Stimulated activated CD4-positive, alpha-beta T cell treated with anti-CD3 and anti-CD28 coated beads, Interleukin-15, amount 100 ng/mL, for 24 hours (primary cell): ENCODE measurements at places on chromosomes 2 and 18.

DNA sequence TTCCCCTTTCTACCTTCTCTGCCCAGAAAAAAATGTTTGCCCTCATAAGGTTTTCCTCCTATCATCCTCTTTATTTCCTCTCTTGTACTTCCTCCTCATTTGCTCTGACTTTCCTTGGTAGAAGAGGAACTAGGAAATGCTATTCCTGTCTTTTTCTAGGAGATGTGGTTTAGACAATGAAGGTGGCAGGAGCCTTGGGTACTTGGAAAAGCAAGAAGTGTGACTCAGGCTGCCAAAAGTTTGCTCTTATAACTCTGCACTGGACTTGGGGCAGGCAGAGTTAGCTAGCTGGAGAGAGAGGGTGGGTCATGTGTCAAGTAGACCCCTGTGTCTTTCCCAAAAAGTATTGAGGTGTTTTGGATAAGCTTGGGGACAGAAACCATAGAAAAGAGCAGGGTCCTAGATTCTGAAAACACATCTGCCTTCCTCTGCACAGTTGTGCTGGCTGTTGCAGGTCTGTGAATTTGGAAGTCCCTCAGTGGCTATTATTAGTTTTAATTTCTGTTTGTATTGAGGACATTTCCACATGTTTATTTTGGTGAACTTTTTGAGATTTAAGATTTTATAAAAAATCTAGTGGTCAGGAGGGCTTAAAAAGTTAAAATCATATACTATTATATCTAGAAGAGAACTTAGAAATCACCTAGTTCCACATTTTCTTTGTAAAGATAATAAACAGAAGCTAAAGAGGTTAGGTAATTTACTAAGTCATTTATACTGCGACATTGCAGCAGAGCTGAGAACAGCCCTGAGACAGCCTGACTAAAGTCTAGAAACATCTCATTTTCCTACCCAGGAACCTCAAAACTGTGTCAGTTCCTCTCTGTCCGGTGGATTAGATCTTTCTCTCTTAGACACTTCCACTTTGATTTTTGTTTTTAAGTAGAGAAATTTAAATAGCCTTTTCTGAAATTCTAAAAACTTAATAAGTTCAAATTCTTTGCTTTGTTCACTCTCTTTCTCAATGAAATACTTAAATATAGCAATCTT, 16.0 kb downstream of the INSIG2 start:
- DNase-seq: no peak

GRCh38 chr2:50594233-50594632, 437.7 kb downstream of the NRXN1 start:
- no peak for DNase-seq

GRCh38 chr18:27797484-27797883, 379.4 kb downstream of the CDH2 start:
- no peak for DNase-seq

GRCh38 chr2:229714080-229714735, at the start of gene DNER:
Gene DNER, minus strand, starts transcription at chr2:229714555. Its CDS starts 132 bp downstream, at chr2:229714423.
- DNase-seq: peak; percentile 71

GRCh38 chr2:67626656-67627055, 229.5 kb downstream of the ETAA1 start:
- no peak for DNase-seq

- no peak for DNase-seq
These were observed 33.7 kb downstream of the UNC80 start for GRCh38 chr2:209805351-209805750.
